ENCODE measurements at places on chromosomes 1 and 21.
A peak's percentile ranks its signal among the peaks of the same experiment; 100 is the strongest.

GRCh38 chr1:29973406-29973805 is 737.1 kb downstream of the PTPRU start:
- DNase-seq, result no peak

- DNase-seq, result no peak
These were observed 10.6 kb upstream of the OLIG2 start for GRCh38 chr21:33015096-33015495.

DNA sequence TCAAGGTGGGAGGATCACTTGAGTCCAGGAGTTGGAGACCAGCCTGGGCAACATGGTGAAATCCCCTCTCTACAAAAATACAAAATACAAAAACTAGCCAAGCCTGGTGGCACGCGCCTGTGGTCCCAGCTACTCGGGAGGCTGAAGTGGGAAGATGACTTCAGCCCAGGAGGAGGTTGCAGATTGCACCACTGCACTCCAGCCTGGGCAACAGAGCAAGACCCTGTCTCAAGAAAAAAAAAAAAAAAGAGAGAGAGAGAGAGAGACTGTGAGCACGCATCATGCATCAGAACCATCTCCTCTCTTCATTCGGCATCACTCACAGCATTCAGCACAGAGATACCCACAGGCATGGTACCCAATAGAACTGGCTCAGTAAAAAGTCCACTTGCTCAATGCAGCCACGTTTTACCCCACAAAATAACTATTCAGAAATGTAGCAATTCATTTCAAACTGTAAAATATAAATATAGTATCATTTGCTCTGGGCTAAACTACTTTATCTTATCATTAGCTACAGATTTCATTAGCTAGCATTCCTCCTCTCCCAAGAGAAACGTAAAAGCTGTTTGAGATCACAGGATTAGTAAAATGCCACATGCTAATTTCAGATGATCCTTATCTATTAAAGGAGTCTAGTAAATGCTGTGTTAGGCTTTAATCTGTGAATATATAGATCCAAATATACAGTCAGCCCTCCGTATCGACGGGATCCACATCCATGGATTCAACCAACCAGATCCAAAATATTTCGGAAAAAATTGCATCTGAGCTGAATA is 11.7 kb downstream of the LBR start:
- DNase-seq, result no peak

DNA sequence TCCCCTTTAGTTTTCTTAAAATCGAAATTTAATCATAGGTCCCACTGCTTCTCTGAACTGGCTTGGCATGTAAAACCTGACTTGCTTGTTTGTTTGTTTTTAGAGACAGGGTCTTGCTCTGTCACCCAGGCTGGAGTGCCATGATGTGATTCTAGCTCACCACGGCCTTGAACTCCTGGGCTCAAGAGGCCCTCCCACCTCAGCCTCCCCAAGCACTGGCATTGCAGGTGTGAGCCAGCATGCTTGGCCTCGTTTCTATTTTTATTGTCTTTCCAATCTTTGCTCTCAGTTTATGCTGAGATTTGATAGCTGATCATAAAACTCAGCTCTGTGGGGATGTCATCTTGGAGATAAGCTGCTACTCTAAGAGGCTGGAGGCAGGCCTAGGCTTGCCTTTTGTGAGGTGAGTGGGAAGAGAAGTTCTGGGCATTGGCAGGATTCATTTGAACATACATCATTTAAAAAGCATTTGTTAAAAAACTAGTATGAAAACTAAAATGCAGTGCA is 51.5 kb upstream of the GCLM start:
- DNase-seq, result no peak

DNA sequence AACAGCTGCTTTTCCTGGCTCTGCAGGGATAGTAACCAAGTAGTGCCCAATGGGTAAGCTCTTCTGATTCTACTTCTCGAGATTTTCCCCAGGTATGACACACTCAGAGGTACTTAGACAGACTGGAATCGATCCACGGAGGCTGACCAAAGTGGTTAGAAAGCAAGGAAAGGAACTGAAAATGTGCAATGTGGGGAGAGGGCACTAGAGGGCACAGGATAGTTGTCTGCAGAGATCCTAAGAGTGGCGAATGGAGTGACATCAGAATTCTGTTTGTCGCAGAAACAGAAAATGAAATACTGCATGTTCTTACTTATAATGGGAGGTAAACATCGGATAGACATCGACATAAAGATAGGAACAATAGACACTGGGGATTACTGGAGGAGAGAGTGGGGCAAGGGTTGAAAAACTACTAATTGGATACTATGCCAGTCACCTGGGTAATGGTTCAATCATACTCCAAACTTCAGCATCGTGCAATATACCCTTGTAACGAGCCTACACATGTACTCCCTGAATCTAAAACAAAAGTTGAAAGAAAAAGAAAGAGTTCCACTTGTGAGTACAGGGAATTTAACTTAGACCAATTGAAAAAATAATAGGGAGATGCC is 23.3 kb downstream of the CYP2J2 start:
- DNase-seq, result no peak

DNA sequence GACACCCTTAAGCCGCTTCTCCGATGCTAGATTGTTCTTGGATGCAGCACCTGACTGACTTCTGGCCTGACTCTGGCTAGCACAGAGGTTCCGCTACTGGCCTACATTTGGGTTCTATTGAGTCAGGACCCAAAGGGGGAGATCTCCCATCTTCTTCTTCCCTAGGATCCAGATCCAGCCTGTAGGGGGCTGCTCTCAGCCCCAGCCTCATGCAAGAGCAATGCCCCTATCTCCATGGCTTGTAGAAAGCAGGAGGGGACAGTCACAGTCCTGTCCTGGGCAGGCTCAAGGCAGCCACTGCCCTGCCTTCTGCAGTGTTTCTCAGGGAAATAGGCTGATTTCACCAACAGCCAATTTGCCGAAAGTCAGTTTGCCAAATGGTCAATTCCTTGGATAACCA is 6.3 kb upstream of the ADAR start:
- DNase-seq, result no peak

DNA sequence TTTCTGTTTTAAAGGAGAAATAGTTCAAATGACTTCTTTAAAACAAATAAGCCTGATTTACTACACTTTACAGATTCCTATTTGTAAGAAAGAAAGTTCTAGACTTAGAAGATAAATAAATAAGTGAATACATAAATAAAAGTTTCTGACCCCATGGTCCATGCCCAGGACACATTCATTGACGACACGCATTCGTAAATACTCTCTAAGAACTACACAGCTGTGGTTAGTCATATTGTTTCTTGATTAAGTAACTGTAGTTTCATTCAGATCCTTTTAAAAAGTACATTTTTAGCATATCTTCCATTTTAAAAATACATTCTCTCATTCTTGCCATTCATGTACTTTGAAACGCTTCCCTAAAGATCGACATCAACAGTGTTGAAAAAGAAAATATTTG is 497.4 kb downstream of the SETD4 start:
- DNase-seq, result no peak

- peak; percentile 27 for DNase-seq
These were observed 27.8 kb upstream of the RNF187 start for GRCh38 chr1:228459091-228459993.

GRCh38 chr21:43693981-43694380 is 24.9 kb upstream of the PDXK start:
- no peak for DNase-seq

- DNase-seq, result no peak
These were observed 268.2 kb upstream of the SGIP1 start for GRCh38 chr1:66265796-66266195.

- DNase-seq, result no peak
These were observed 44.1 kb downstream of the GON4L start for GRCh38 chr1:155812878-155813277.

- DNase-seq, result no peak
These were observed 254.2 kb downstream of the PAPPA2 start for GRCh38 chr1:176717066-176717750.

DNA sequence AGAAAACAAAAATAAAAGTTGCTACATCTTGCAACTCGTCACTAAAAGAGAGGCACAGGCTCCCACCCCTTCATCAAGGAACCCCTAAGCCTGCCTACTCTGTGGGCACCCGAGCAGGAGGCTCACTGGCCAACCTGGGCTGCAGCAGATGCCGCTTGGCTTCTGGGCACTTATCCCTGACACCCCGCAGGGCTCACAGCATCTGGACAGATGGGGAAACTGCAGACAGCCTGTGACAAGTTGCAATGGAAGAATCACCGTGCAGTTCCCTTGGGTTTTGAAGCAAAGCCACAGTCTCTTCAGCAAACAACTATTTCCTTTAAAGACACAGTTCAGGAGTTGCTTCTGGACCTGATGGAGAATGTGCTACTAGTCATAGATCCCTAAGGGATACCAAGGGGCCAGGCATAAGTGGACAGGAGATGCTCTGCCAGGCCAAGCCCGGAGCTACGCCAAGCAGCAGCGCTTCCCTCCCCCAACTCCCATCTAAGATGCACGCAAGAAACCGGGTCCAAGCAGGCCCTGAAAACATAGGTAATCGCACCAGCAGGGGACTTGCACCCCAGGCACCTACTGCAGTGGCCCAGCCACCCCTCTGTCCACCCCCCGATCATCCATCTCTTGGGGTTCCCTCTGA is 170.6 kb downstream of the NPHP4 start:
- no peak for DNase-seq

DNA sequence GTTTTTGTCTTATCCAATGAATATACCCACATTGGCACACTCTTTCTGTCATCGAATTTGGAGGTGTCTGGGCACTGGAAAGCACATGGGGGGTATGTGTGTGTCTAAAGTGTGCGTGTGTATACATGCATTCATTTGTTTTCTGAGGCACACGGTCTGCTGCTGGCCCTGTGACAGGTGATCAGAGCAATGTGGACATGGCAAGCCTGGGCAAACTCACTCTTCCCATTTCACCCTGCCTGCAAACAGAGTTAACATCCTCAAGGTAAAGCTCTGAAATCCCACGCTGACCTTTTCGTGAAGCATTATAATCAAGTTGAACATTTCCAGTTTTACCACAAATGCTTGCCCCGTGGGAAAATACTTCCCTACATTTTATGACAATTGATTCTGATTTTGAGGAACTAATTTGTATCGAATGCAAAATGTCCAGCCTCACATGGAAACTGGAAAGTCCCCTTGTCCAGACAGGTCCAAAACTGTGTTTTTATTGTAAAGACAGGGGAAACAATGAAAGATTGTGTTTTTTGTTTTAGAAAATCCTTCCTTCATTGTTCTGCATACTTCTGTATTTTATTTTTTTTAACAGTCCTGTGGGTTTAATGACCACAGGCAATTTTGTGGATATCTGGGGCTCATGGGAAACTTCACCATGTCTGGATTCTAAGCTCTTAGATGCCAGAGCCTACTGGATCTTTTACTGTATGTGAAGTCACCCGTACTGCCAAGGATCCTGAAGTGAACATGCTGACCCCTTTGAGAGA is 160.9 kb downstream of the PBX1 start:
- DNase-seq, result no peak

DNA sequence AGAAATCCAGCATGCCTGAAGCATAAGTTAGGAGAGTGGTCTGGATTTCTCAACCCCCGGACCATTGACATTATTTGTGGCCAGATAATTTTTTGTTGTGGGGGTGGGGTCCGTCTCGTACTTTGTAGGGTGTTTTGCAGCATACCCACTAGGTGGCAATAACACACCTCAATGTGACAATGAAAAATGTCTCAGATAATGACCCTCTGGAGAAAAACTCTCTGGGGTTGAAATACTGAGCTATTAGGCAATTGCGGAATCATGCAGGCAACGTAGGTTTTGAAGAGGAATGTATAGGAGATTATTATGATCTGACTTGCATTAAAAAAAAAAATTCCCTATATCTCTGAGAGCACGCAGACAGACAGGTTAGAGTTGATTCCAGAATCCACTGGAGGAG is 25.3 kb upstream of the RRP15 start:
- no peak for DNase-seq

DNA sequence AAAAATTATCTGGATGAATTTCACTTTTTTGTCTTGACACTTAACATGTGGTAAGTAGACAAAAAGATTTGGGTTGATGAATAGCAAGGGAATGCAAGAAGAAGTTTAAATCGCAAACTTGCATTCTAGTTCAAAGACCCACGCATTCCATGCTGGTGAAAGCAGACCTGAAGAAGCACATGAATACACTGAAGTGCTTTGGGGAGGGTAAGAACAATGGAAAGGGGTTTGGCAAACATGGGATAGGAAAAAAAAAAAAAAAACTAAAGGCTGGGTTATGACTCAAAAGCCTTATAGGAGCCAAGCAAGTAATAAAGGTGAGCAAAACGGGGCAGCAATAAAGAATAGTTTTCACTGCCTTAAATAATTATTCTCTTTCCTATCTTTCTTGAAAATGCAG is 450.2 kb downstream of the LMO4 start:
- DNase-seq, result no peak

GRCh38 chr1:55531644-55532043 is 316.5 kb upstream of the USP24 start:
- DNase-seq, result no peak

GRCh38 chr1:19450811-19451515 is 34.4 kb downstream of the CAPZB start:
- no peak for DNase-seq

- no peak for DNase-seq
These were observed 5.7 kb upstream of the ELF3 start for GRCh38 chr1:202004711-202005110.
